H1 (cell line): ENCODE measurements at places on chromosomes 1 and 21. TPM values are rescaled to one million over a fixed set of nuclear protein-coding genes. Genes with fewer than 3 reads are reported as not detected.

- H3K36me3 ChIP-seq, result no peaks in the 10 kb centered on the region
- no peak overlapping the region for H3K27ac ChIP-seq
- peaks cover 2% of the 10 kb centered on the region; the same call in 1 of the 2 replicates for H3K4me1 ChIP-seq
- DNase-seq, result no peak
These were observed 2.2 kb upstream of the HAO2 start for GRCh38 chr1:119366424-119366823.

GRCh38 chr1:63190171-63190570 is 132.2 kb upstream of the FOXD3 start:
- no peak overlapping the region for H3K27ac ChIP-seq
- H3K4me3 ChIP-seq, result peak overlapping the region; percentile 16; the same call in 1 of the 2 replicates
- no peaks in the 10 kb centered on the region for H3K27me3 ChIP-seq
- no peaks in the 10 kb centered on the region for H3K36me3 ChIP-seq
- DNase-seq, result no peak
- H3K4me1 ChIP-seq, result peaks cover 2% of the 10 kb centered on the region; the same call in 1 of the 2 replicates

Gene CNKSR1
- 13.0 and 14.5 TPM in 2 replicates for total RNA-seq

DNA sequence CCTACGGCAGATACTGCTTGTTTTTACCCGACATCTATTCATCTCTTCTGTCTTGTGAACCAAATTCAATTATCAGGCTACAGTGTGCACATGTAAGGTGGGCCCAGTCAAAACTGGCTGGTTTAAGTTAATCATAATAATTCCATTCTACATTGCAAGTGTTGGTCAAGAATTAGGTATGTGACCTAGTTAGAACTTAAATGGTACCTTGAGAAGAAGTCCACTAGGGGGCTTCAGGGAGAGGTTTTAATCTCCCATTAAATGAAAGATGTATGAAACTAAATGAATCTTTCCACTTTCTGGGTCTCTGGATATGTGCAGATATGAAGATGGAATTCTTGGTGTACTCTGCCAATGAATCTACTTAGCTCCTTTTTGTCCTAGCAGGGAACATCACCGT is 187.1 kb downstream of the CDC42BPA start:
- H3K27me3 ChIP-seq, result no peaks in the 10 kb centered on the region
- H3K4me1 ChIP-seq, result peaks cover 2% of the 10 kb centered on the region; the same call in 1 of the 2 replicates
- peaks cover 4% of the 10 kb centered on the region; the same call in 1 of the 2 replicates for H3K36me3 ChIP-seq
- H3K27ac ChIP-seq, result no peak overlapping the region
- DNase-seq, result no peak

- H3K4me3 ChIP-seq, result no peak overlapping the region
- no peak for DNase-seq
- H3K4me1 ChIP-seq, result no peaks in the 10 kb centered on the region
- no peaks in the 10 kb centered on the region for H3K27me3 ChIP-seq
These were observed 248.4 kb downstream of the HHIPL2 start for GRCh38 chr1:222299524-222299923.
